ENCODE measurements at places on chromosomes 4 and X.

GRCh38 chrX:96776966-96777365, 92.3 kb downstream of the DIAPH2 start:
- peak; percentile 7 for DNase-seq

- no peak for DNase-seq
These were observed 10.4 kb upstream of the SPIN4 start for GRCh38 chrX:63361494-63361893.

DNA sequence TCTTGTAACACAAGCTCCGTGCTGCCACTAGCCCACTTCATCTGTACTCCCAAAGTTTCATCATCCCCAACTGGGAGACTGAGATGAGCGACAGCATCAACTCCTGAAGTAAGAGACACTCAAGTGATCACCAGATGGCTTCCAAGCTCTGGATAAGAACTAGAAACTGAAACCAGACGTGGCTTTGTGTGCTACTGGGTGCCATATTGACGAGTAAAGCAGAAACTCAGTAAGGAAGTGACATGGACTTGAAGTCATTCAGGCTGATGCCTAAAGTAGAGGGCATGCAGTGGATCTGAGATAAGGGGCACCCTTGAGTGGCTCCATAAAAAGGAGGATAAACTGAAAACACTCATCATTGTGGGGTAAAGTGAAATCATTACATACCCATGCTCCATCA, 72.4 kb downstream of the PCYT1B start:
- DNase-seq, result no peak

GRCh38 chrX:71809886-71810285, 46.7 kb downstream of the CXorf49B start:
- no peak for DNase-seq

- no peak for DNase-seq
These were observed 89.7 kb downstream of the ARHGAP10 start for GRCh38 chr4:147821555-147821954.

GRCh38 chr4:106584337-106584989, 215.9 kb upstream of the GIMD1 start:
- peak; percentile 59 for DNase-seq

- peak; percentile 31 for DNase-seq
These were observed 123.6 kb upstream of the MSX1 start for GRCh38 chr4:4735870-4736269.

- no peak for DNase-seq
These were observed 59.2 kb upstream of the SMIM10 start for GRCh38 chrX:134931550-134931949.

GRCh38 chr4:6464842-6465588, 7.4 kb downstream of the PPP2R2C start:
- DNase-seq, result no peak

GRCh38 chrX:15567886-15568616, 32.7 kb downstream of the ACE2 start:
- DNase-seq, result no peak

GRCh38 chr4:2062808-2063524, 3.8 kb downstream of the NAT8L start:
- DNase-seq, result no peak

GRCh38 chr4:110704748-110705439, 82.0 kb upstream of the PITX2 start:
- no peak for DNase-seq

- peak; percentile 64 for DNase-seq
These were observed 227.8 kb downstream of the DCLK2 start for GRCh38 chr4:150305995-150306394.

DNA sequence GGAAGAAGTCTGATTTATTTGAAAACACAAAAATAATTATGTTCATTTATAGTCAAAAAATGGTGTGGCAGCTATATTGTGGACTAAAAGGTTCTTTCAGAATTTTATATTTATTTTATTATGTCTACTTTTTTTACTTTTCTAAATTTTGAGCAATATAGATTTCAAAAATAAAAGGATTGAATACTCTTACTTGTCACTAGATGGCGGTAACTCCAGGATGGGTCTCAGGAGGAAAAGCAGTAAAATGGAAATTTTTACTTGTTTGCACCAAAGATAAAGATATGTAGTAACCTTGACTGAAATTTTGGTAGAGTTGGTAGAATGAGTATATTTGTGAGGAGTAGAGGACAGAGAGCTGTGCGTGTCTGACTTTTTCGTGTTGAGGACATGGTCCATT, 14.5 kb upstream of the DACH2 start:
- no peak for DNase-seq

- no peak for DNase-seq
These were observed 22.7 kb downstream of the RGS12 start for GRCh38 chr4:3315566-3315965.

DNA sequence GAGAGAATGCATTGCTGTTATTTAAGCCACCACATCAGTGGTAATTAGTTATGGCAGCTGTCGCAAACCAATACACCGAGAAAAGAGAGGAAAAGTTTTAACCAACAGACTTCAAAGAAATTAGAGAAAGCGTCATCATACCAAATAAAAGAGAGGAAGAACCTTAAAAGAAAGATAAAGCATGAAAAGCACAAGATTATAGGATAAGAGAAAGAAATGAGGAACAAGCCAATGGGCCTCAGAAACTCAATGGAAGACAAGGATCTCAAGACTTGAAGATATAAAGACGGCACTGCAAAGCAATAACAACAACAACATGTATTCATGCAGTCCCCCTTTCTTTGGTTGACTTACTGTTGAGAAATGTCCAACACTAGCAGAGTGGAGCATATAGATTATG, 22.8 kb upstream of the ASMTL start:
- no peak for DNase-seq

- no peak for DNase-seq
These were observed 392.0 kb upstream of the INTU start for GRCh38 chr4:127240764-127241105.

GRCh38 chr4:100984901-100985300, 362.4 kb downstream of the PPP3CA start:
- peak; percentile 83 for DNase-seq
